Adipocyte (in vitro differentiated cells): ENCODE measurements at places on chromosomes 7 and 10.
A peak's percentile ranks its signal among the peaks of the same experiment; 100 is the strongest.

DNA sequence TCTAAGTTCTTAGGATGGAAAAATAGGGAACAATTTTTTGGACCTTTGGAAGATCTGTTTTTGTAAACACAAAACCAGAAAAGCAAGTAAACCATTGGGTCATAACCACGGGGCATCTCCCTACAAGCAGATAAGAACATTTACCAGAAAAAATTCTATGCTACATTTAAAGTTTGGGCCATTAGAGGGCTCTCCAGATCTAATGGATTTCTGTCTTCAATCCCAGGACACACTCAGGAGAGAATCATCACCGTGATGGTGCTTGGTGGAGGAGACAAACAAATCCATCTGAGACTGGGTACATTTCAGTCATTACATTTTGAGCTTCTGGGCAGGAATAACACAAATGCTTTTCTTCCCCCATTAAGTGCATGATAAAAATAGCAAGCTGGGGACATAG is 178.4 kb upstream of the TARP start:
- peak; percentile 71 for DNase-seq

DNA sequence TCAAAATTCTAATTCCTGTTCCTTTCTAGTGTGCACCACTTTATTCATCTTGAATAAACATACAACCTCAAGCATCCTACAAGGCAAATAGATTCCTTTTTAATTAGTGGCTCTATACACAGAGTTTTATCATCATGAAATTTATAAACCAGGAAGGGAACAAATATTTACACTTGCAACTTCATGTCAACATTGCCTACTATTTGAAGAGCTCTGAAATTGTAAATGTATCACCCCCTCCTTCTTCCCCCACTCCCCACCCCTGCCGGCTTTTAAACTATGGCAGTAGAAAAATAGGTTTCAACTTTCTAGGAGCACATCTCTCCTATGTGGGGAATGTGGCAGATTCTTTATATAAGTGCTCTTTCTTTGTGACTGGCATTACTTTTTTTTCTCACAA is 49.6 kb downstream of the KAT6B start:
- no peak for DNase-seq

GRCh38 chr7:81180573-81180972 is 261.7 kb upstream of the SEMA3C start:
- DNase-seq: no peak

- peak; percentile 19 for DNase-seq
Observed at GRCh38 chr10:108104551-108105156, 940.1 kb upstream of the SORCS1 start.

DNA sequence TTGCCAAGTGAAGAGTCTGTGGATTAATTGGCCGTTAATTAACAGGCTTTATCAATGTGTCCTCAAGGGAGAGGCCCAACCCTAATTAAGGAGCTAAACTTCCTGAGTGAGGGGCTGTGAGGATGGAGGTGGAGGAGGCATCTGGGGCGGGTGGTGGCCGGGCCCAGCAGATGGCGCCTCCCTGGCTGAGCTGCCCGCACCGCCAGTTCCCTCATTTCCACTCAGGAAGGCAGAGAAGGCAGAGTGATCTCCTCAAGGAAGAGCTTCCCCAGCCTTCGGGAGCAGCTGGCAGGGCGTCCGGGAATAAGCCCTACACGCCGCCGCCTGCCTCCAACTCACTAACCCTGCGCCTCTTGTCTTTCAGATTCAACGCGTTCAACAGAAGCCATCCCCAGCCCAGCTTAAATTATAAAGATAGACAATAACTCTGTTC is 112.2 kb downstream of the CYTH3 start:
- DNase-seq: peak; percentile 78

- peak; percentile 81 for DNase-seq
Observed at GRCh38 chr7:149310113-149310836, 48.3 kb downstream of the ZNF783 start.

- DNase-seq: no peak
Observed at GRCh38 chr7:23454881-23455526, 15.3 kb downstream of the IGF2BP3 start.

GRCh38 chr10:33333260-33334101 is 986 bp downstream of the NRP1 start:
- peak; percentile 56 for DNase-seq

- no peak for DNase-seq
Observed at GRCh38 chr7:24403557-24403956, 119.6 kb downstream of the NPY start.

DNA sequence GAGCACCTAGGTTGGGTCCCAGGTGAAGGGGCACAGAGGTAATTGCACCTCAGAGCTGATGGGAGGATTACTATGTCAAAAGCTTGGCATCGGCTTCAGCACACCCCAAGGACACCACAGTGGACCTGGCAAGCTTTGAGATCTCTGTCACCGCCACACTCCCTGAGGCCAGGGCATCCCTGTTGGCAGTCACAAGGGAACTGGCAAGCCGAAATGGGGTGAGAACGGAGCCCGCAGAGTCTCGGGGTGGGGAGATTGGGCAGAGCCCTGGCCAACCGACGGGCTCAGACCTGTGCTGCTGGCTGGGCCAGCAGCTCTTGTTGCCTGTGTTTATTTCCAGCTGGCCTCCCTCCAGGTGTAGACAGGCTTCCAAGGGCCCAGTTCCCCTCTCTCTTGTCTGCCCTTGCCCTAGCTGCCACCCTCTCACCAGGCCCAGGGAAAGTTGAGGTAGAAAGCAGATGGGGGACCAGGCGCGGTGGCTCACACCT is 2.5 kb downstream of the HSPB1 start:
- no peak for DNase-seq

DNA sequence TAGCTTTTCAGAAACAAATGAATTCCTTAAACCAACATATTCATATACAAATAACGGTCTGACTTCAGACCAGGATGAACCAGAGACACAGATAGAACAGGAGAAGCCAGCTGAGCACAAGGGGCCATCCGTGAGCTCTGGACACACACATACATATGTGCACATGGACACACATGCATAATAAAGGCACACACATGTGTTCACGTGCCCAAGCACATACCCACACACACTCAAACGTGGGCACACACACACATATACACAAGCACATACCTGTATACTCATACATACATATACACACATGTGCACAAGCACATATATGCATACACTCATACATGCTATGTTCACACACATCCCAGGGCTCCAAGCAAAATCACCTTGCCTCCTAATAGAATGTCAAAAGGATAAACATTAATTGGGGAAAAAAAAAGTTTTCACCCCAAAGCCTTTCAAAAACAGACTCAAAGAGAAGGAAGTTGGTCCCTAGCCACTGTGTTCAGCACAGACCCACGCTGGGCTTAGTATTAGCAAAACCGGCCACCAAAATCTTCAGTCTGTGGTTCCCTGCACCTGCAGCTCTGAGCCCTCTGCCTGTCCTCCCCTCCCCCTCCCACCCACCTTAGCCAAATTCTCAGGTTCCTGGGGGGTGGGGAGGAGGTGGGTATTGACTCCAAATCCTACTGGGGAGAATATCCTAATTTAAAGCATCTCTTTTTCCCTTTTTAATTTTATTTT is 100.4 kb upstream of the MACROH2A2 start:
- DNase-seq: no peak

- DNase-seq: no peak
Observed at GRCh38 chr7:72336632-72337389, 75.3 kb downstream of the CALN1 start.

DNA sequence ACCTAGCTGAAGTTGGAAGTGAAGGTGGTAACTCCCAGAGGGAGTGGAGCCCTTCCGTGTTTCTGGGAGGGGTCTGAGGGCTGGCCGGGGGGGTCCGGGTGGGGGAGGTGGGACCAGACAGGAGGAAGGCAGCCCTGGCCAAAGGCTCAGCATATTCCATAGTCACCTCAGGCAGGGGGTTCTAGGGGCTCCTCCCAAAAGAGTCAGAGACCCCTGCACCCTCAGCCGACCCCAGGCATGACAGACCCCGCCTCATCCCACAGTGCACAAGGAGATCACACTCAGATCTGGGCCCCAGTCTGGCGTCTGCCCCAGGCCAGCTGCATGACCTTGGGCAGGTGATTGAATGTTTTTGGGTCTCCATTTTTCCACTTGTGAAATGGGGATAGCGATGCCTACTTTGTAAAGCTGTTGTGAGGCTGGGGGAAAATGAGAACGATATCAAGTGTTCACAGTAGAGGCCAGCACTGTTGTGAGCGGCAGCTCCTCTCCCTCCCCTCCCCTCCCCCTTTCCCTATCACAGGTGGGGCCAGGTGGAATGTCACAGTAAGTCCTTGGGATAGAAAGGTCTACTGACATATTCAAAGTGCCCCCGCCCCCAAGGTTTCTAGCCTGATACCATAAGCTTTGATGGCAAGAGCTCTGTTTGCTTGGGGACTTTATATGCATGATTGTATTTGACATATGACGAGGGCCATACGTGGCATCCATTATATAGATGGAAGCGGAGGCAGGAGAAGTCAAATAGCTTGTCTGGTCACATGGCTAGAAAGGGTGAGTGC is 33.3 kb downstream of the DNAJB12 start:
- DNase-seq: no peak
